ENCODE measurements at places on chromosomes 1 and 21.

GRCh38 chr1:20932437-20932977 lies 145.4 kb upstream of the HP1BP3 start:
- DNase-seq: no peak

GRCh38 chr1:233933339-233933738 lies 28.9 kb downstream of the SLC35F3 start:
- no peak for DNase-seq

GRCh38 chr1:66050633-66051032 lies 257.9 kb downstream of the PDE4B start:
- no peak for DNase-seq

DNA sequence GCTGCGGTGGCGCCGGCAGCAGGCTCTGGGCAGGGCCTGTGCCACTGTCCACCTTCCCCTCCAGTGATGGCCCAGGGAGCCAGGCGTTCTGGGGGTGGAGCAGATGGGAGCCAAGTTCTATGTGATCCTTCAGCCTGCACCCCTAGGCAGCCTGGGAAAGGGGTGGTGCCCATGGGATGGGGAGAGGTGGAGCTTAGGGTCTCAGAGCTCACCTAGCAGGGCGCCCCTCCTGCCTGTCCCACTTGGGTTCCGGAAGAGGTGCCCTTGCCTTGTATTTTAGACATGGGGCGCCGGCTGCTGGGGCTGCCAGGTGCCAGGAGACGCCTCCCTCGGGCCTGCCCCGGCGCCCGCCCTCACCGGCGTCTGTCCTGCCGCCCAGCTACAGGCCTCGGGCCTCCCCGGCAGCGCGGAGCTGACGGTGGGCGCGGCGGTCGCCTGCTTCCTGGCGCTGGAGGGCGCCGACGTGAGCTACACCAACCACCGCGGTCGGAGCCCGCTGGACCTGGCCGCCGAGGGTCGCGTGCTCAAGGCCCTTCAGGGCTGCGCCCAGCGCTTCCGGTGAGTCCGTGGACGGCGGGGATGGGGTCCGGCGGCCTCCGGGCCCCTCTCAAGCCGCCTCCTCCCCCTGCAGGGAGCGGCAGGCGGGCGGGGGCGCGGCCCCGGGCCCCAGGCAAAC lies 3.1 kb upstream of the MMP23B start:
- no peak for DNase-seq

DNA sequence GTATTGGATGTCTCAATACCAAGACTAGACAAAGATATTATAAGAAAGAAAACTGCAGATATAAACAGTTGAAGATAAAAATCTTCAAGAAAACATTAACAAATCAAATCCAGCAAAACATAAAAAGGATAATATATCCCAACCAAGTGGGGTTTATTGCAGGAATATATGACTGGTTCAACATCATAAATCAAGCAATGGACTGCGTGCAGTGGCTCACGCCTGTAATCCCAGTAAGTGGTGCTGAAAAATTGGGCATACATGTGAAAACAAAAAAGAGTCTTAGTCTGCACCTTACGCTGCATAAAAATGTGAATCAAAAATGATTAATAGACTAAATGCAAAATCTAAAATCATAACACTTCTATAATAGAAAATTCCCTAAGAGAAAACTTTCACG lies 112.9 kb upstream of the PDE4B start:
- no peak for DNase-seq
